ENCODE measurements at places on chromosomes 2 and 18.

- DNase-seq, result no peak
Measured at GRCh38 chr18:13645093-13645492, 81.3 kb downstream of the FAM210A start.

DNA sequence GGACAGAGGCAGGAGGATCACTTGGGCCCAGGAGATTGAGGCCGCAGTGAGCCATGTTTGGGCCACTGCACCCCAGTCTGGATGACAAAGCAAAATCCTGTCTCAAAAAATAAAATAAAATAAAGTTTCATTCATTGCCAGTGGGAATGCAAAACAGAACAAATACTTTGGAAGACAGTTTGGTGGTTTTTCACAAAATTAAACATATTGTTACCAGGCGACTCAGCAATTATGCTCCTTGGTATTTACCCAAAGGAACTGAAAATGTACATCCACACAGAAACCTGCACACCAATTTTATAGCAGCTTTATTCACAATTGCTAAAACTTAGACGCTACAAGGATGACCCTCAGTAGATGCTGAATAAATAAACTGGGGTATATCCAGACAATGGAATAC, 35.8 kb downstream of the FOSL2 start:
- no peak for DNase-seq

GRCh38 chr2:239262484-239263230, 138.2 kb downstream of the HDAC4 start:
- DNase-seq, result no peak

DNA sequence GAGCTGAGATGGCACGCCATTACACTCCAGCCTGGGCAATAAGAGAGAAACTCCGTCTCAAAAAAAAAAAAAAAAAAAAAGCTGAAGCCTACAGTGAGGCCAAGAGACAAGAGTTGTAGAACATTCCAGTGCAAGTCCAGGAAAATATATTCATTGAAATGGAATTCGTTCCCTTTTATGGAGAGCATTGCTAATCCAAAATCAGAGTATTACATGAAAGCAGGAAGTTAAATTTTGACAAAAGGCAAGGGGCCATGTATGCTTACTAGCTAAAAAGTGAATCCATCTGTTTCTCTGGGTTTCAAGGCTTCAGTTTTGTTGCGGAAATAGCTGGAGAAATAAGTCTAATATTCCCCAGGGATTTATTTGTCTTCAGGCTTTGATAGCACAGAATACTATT, 471.7 kb downstream of the THSD7B start:
- no peak for DNase-seq

Measured in activated naive CD8-positive, alpha-beta T cell treated with anti-CD3 and anti-CD28 coated beads, Interleukin-2, amount 50 U/mL, for 24 hours (primary cell).